ENCODE measurements at places on chromosomes 16 and 17.

DNA sequence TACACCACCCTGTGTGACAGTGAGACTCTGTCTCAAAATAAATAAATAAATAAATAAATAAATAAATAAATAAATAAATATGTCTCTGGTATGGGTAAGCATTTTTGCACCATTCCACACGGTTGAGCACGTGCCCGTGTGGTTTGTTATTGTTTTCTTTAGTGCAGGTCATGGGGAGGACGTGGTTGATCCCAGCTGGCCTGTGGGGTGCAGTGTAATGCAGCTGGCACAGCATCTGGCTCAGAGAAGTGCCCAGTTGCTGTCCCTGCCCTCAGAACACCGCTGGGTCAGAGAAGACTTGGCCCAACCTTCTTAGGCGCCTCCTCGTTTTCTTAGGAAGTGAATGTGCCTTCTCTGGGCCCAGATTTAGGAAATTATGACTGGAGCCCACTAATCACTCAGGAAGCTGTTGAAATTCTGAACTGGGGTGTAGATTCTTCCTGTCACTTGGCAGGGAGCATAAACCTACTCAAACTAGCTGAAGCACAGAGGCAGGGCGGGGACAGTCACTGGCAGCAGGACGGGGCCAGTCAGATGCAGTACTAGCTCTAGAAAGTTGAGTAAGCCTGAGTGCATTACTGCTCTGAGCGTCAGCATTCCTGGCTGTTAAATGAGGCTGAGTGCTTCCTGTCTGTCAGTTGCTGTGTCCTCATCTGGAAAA, 85.9 kb downstream of the SNX29 start:
- no peak for DNase-seq

GRCh38 chr16:74558873-74559272, 48.0 kb downstream of the GLG1 start:
- DNase-seq = no peak

DNA sequence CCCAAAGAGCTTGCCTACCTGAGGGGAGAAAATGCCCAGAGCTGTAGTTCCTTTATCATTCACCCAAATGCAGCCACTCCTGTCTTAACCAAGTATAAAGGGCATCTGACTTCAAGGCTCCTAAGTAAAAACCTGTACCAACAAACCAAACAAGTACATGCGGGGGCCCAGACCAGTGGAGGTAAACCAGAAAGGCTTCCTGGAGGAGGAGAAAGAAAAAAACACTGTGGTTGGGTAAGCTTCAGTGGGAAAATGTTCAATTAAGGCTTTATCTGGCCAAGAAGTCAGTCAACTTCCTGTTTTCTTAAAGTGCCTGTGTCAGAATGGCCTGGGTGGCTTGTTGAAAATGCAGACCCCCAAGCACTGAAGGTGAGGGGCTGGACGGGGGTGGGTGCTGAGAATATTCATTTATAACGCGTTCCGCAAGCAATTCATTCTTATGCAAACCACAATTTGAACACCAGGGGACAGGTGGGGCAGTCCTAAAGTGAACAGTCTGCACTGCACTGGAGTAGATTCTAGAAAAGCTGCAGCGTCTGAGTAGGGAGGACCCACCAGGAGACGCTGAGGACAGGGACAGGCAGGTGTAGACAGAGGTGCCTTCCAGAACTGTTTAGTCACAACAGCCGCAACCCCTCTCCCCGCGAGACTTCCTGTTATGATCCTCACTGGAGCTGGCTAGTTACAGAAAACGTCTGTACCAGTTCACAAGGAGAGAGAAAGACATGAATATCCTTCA, 467.1 kb downstream of the SOX9 start:
- no peak for DNase-seq

DNA sequence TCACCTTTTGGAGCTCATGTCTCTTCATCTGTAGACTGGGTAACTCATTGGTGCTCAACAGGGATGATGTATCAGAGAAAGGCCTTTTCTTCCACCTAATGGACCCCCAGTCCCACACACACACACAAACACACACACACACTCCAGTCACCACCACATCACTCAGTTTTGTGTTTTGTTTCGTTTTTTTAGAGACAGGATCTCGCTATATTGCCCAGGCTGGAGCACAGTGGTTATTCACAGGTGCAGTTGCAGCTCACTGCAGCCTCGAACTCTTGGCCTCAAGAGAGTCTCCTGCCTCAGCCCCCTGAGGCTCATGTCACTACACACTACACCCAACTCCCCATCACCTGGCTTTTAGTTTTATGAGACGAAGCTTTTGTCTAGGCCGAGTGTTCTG, 55.6 kb downstream of the SF3B3 start:
- DNase-seq = no peak

GRCh38 chr17:19310151-19310550, 52.4 kb downstream of the B9D1 start:
- DNase-seq = no peak

GRCh38 chr16:23107936-23108335, 41.3 kb downstream of the USP31 start:
- no peak for DNase-seq

DNA sequence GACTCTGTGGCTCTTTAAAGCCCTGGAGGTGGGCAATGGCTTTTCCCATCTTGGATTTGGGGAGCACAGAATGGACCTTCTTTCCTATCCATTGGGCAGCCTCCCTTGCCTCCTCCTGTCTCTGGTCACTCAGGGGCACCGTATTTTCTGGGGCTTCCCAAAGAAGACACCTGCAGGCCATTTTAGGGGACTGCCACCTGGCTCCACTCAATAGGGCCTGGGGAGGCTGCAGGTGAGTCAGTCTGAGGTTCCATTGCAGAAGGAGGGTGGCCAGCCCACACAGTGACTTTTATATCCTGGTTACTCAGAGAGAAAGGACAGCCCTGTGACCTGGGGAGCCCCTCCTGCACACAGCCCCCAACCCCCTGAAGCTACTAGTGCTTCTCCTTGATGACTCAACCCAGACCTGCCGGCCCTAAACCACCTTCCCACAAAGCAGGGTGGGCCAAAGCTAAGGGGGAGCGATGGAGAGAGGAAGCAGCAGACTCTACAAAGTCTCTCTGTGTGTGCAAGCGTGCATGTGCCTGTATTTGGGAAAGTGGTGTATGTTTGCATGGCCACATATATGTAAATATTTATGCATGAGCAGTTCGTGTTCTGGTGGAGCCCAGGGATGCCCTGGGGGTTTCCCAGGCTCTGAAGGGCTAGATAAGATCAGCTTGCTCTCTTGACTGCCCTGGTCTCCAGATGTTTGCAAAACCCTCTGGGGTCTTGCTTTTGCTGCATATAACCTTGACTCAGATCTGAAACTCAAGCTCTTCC, 5.0 kb downstream of the CX3CL1 start:
- no peak for DNase-seq

GRCh38 chr17:51046514-51047384, 73.9 kb downstream of the SPAG9 start:
- DNase-seq = no peak

DNA sequence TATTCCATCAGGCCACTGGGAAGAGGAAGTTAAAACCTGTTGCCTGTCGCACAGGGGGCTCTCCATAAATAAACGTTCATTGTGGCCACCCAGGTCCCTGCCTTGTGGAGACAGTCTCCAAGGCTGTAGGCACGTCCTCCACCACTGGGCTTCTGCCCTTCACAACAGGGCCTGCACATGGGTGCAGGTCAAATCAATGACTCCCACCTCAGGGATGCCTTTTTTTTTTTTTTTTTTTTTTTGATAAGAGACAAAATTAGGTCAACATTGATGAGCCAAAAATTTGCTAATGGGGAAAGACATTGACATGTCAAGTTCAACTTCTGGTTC, 12.6 kb upstream of the SLC12A3 start:
- no peak for DNase-seq

Data from activated CD4-positive, alpha-beta T cell treated with anti-CD3 and anti-CD28 coated beads for 1 hour (primary cell).